ENCODE measurements at places on chromosomes 6 and 20.

DNA sequence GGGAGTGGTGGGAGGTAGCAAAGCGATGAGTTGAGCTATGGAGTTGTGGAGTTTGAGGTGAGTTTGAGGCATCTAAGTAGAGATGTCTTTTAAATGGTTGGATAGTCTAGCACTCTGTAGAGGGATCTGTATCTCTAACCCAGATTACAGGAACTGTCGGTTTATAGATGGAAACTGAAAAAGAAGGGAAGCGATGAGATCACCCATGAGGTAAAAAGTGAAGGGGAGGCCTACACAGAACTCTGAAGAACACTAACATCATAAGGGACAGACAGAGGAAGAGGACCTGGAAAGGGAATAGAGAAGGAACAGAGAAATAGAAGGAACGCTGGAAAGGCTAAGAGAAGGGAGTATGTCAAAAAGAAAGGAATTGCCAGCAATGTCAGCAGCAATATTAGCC is 2.5 kb downstream of the HINT3 start:
- no peak for DNase-seq

DNA sequence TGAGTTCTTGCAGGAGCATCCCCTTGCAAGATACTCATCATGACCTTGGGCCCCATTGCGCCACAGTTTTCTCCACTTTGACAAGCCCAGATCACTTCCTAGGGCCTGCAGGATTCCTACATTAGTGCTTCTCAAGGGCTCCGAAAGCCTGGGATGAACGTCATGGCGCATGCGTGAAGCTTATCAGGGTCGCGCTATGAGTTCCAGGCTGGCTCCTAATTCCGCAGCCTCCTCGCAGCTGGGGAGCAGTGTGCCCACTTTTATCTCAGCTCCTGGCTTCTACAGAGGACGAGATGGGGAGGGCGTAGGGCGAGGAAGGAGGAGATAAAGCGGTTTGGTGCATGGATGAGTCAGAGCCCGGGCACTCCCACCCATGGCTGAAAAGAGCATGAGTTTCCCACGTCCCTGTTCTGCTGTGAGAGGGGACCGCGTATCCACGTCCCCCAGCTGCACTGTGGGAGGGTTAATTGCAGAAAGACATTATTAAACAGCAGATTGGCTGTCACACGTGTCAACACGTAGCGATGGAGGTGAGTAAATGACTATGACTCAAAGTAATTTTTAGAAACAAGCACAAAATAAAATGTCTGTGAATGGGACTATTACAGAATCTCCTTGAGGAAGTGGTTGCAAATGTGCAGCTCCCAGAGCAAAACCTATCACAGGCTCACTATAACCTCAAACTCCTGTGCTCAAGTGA is 72.9 kb upstream of the DSP start:
- peak; percentile 32 for DNase-seq

GRCh38 chr6:137033828-137034227 is 10.9 kb downstream of the IL20RA start:
- DNase-seq = peak; percentile 70

DNA sequence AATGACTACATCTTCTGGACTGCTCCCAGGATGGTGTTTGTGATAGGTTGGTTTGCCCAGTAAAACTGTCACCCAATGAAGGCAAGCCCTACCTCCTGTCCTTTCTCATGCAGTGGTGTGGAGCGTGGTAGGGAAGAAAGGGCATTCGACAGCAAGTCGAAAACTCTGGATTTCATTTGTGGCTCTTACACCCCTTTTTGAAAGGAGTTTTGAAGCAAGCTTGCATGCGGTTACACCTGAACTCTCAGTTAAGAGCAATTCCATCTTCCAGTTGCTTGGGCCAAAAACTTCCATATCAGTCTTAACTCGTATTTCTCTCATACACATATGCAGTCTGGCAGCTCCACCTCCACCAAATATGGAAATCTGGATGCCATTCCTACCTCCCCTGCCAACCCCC is 19.7 kb upstream of the SLC22A2 start:
- no peak for DNase-seq

GRCh38 chr20:21490105-21490504 is 23.8 kb downstream of the NKX2-2 start:
- DNase-seq = no peak

GRCh38 chr20:36153736-36154699 is 522 bp upstream of the EPB41L1 start:
- peak; percentile 55 for DNase-seq

DNA sequence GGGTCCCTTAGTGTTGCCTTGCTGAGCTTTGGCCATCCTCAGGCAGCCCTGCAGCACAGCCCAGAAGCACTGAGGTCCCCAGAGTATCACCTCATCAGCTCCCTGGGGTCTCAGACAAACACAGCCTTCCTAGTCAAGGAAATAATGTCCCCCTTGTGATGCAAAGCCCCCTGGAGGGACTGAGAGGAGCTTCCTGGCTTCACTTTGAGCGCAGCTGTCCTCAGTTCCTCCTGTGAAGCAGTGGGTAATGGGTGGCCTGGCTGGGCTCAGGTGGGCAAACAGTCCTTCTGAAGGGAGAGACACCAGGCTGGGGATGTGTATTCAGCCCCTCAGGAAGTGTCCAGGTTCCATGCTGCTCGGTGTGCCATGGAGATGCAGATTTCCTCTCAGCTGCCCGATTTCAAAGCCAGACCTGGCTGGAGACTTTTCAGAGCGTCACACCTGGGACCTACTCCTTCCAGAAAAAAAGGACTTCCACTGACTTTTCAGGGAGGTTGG is 79.2 kb upstream of the FOXA2 start:
- DNase-seq = no peak

DNA sequence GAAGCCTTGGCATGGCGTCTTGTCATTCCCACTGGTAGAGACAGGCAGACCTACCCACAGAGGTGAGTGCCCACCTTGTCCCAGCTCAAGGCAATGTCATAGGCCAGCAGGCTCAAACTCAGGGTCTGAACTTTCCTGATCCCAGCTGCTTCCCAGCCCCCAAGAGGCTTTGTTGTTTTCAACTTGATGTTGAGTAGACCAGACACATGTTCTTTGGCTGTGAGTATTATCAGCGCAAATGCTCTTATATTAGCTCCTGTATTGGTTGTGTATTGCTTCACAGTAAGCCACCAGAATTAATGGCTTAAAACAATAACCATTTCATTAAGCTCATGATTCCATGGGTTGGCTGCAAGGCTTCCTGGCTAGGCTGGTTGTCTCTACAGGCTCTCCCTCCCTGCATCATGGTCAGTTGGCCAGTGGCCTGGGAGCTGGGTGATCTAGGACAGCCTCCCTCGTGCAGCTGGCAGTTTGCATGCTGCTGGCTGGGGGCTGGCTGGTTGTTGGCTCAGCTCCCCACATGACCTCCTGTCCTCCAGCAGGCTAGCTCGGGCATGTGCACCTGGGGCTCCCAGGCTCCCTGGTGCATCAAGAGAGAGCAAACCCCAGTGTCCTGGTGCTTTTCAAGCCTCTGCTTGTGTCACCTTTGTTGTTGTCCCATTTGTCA is 21.6 kb downstream of the TOX2 start:
- DNase-seq = no peak

GRCh38 chr20:62413025-62413570 is 6.0 kb upstream of the CABLES2 start:
- no peak for DNase-seq

DNA sequence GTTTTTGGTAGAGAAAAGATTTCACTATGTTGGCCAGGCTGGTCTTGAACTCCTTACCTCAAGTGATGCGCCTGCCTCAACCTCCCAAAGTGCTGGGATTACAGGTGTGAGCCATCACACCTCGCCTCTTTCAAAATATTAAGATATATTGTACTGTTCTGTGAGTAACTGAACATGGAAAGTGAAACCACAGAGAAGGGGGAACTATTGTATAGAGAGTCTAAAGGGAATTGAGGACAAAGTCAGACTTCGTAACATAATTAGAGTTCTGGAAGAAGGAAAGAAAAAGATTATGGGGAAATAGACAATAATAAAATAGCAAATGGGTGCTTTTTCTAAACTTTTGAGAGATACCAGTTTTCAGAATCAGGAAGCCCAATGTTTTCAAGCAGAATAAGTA is 17.4 kb upstream of the AKAP7 start:
- no peak for DNase-seq

- DNase-seq = no peak
Measured at GRCh38 chr6:129498950-129499842, 210.8 kb downstream of the ARHGAP18 start.

GRCh38 chr20:21529863-21530262 is 16.0 kb upstream of the NKX2-2 start:
- DNase-seq = no peak

GRCh38 chr6:33816911-33817310 is 13.1 kb upstream of the MLN start:
- no peak for DNase-seq

DNA sequence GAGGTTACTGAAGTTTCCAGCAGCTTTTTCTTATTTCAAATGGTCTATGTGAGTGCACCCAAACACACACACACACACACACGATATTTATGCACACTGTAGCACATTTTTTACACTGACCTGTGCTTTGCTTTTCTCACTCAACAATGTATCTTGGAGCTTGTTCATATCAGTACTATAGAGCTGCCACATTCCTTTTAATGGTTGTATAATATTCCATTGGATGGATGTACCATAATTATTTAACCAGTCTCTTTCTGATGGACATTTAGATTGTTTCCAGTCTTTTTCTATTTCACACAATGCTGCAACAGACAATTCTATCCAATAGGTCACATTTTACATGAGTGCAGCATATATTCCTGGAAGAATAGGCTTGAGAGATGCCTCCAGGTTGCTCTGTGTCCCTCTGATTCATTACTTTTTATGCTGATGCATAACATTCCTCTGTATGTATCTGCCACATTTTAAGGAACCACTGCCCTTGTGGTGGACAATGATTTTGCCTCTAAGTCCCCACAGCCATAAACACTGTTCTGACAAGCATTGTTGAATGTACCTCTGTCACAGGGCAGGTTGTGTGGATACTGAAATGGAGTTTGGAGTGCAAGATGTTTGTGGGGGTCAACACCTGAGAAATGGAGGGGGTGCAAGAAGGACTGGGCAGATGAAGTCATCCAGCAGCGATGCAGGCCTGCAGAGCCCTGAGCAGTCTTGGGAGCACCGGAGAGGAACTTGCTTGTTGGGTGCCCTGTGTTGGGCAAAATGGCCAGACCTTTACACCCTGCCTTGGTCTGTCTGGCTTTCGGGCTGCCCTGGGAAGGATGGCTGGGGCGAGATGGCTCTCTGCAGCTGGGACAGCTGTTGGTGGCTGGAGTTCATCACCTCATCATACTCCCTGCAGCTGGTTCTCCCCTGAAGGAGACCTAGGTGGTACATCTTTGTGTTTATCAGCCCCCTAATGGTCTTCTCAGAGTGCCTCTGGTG is 13.6 kb downstream of the CEBPB start:
- DNase-seq = no peak

DNA sequence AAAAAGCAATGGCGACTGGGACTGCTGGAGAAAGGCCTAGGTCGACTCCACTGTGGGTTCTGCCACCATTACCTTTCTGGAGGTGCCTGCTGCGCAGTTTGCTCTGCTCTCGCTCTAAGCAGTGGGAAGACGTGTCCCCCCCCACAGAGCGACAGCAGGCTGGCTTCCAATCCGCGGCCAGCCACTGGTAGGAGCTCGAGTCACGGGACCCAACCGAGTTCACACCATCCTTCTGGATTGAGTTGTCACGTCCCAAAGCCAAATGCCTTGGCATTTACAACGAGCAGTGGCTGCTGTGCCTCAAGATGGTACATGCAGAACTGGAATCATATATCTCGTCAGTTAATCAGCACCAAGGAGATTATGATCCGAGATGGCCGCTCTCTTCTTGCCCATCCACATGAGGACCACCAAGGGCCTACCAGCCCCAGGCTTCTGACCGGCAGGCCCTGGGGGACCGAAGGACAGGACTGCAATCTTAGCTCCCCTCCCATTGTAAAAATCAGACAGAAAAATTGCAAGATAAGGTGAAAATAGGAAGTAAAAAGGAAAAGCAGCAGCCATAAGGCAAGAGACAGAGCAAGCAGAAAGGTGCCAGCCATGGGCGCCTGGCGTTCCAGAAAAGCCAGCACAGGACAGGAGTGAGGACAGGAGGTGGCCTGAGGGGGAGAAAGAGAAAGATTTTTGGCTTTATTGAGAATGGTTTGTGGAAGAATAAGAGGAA is 74.4 kb downstream of the TRAM2 start:
- no peak for DNase-seq

DNA sequence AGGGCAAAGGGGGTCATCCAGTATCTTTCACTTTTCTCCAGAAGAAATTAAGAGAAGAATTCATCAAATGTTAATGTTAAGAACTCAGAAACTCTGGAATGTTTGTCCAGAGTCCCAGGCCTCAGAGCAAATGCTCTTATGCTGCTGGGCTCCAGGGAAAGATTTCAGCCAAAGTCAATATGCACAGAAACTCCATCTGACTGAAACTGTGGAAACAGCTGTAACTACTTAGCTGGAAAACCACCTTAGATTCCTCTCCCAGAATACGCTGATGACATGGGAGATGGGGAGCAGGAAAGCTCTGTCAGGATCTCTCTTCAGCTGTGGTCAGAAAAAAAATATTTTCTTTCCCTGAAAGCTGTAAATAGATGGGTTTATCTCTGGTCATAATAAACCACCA is 559.6 kb downstream of the RFPL4B start:
- no peak for DNase-seq

DNA sequence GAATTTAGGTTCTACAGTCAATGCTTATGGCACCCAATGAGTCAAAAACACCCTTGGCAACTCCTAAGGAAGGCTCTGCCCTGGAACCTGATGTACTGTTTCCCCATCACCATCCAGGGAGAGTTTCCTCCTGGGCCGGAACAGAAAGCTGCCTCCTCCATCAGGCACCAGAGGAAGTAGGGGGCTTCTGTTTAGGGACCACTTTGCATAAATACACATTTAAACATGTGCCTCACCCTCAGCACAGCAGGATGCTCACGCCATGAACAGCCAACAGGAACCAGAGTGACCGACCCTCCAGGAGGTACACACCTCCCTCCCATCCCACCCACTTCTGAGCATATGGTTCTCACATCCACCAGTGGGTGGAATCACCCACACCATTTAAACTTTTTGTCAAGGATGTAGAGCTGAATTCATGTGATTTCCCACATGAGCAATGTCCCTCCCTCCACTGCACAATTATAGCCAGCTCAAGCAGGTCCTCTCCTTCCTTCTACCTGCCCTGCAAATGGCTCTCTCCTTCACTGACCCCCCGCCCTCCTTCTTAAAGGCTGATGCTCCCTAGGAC is 14.8 kb downstream of the DDRGK1 start:
- no peak for DNase-seq

GRCh38 chr6:1381481-1382330 is 7.7 kb upstream of the FOXF2 start:
- peak; percentile 83 for DNase-seq

DNA sequence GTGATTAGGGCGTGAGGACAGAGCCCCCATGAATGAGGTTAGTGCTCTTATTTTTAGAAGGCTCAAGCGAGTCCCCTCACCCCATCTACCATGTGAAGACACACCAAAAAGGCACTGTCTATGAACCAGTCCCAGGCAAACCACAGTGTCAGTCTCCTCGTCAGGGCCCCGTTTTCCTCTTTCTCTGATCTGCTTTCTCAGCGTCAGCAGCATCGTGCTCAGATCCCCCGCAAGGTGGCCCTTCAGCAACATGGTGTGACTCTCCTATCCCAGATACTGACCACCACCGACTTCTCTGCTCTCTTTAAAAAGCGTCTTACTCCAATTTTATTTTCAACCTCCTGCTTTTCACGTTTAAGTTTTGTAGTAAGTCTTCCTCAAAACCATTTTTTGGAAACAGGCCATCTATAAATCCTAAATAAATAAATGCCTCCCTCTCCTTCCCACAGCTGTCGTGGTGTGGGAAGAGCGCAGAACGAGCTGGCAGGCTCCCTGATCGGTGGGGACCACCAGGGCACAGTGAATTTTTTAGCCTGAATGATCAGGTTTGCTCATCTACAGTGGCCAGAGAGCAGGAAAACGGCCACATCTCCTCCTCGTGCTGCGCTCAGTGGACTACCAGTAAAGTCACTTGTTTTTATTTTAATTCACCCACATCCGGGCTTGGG is 113.1 kb downstream of the BMP7 start:
- no peak for DNase-seq
